ENCODE measurements at places on chromosomes 1 and 21. TPM values are rescaled to one million over a fixed set of nuclear protein-coding genes. Genes with fewer than 3 reads are reported as not detected.

Gene TMCO4
- total RNA-seq: 8.0 TPM

Gene AMIGO1
- 1.1 TPM for total RNA-seq

Gene ADAMTSL4
- 4.3 TPM for total RNA-seq

Gene DONSON
- 13.1 TPM for total RNA-seq

Gene ADGRL4
- total RNA-seq: not detected

Gene ACOT11
- 2.4 TPM for total RNA-seq

Gene RGS8
- total RNA-seq: not detected

Gene TCHH
- 0.14 TPM for total RNA-seq

Data from A549 treated with RU486 at 1 μM for 4 hours (cell line).